Activated CD4-positive, alpha-beta T cell treated with anti-CD3 and anti-CD28 coated beads for 4 hours (primary cell): ENCODE measurements at places on chromosomes 12 and 14.

DNA sequence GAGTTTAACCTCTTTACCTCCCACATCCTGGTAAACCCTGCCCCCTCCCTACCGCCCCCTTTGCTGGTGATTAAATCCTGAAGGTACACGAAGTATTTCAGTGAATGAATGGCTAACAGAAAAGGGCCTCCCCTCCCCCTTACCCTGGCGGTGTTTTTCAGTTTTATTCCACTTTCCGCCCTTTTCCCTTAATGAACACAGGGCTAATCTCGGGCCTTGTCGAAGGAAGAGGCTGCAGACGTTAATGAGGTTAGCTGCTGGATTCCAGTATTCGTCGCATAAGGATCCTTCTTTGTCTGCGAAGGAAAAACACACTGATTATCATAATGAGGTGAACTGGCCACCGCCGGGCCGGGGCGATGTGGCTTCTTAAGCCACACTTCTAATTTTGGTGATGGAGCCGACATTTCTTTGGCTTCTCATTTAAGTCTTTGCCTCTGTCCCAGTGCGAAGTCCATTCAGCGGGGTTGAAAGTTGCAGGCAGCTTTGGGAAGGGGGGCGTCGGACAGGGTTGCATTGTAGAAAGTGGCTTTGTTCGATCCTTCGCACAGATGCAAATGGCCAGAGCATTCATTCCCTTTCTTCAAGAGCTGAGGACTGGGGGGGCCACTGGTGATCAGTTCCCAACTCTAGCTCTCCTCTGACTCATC, 6.5 kb downstream of the MEG3 start:
- no peak for DNase-seq

- no peak for DNase-seq
Measured at GRCh38 chr14:72217135-72217534, 284.9 kb downstream of the RGS6 start.

GRCh38 chr12:56517854-56518253, 3.8 kb upstream of the RBMS2 start:
- no peak for DNase-seq

DNA sequence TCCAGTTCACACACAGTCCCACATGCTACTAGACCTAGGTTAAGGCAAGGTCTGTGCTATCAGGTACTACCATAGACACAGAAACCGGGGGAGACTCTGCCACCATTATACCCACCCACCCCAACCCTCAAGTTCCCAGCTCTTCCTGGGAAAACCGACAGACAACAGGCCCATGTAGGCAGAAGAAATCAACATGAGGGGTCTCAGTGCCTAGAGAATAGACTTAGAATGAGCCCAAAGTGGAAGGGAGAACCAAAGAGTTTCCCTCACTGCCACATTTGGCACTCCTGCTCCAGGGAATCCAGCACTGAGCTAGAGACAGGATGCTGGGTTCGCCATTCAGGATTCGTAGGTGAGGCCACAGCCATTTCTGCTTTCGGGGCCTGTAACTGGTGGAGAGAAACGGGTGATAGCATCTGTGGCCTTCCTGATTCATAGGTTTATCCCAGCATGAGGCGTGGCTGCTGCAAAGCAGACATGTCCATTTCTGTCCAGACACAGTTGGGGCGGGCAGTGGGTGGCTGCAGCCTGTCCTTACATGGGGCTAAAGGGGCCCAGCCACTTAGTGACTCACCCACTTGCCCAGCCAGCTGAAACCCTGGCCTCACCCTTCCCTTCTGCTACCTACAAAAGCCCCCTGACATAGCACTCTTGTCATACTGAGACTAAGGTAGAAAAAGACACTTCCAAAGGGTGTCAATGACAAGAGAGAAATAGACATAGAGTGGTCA, 69.4 kb downstream of the IRF2BPL start:
- DNase-seq: no peak

DNA sequence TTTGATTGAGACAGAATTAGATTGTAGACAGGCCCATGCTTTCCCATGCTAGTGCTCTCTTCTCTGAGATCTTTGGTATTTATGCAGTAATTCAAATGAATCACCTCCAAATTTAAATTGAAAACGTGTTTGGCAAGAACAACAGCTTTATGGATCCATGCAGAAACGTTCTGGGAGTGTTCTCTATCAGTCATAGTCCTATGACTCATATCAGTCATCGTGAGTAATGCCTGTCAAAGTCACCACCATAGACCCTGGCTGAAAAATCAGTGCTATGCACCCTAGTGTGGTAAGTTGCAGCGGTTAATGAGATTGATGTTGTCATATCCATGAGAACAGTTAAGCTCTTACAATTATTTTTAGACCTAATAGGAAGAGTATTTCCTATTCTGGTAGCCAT, 90.1 kb upstream of the FOXG1 start:
- DNase-seq: no peak

- no peak for DNase-seq
Measured at GRCh38 chr12:39329018-39329417, 113.9 kb downstream of the KIF21A start.

GRCh38 chr14:73237786-73238423, 599 bp downstream of the PAPLN start:
- no peak for DNase-seq

GRCh38 chr14:100714258-100714892, 12.3 kb upstream of the DLK1 start:
- DNase-seq: no peak

GRCh38 chr14:55807053-55807880, 227.3 kb downstream of the KTN1 start:
- DNase-seq: peak; percentile 74

GRCh38 chr12:15558915-15559528, 230.2 kb downstream of the EPS8 start:
- DNase-seq: no peak

- no peak for DNase-seq
Measured at GRCh38 chr12:9799961-9800360, 27.3 kb upstream of the KLRF1 start.

GRCh38 chr12:81369175-81369574, 291.3 kb downstream of the ACSS3 start:
- no peak for DNase-seq
